HS-27A (cell line): ENCODE measurements at places on chromosomes 2 and 18.
A peak's percentile ranks its signal among the peaks of the same experiment; 100 is the strongest.

DNA sequence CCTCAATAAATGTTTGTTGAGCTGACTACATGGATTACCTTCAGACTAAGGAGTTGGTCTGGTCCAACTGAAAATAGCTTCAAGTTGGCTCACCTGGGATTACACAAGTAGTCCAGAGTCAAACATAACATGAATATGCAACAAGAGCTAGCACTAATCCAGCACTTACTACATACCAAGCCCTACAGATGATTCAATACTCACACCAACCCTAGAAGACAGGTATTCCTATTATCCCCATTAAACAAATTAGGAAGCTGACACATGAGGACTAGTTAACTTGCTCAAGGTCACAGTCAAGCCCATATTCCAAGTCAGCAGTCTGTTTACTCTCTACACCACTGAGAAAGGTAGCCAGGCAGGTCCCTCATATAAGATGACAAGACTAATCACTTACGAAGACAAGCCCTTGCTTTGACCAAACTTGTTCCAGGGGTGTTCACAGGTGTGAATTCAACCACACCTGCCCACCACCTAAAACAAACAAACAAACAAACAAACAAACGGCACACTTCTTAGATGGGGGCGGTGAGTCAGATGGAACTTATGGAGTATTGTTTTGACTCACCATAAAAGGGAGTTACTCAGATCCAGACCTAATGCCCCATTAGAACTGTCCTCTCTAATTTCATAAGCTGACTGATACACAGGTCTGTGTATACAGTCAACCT, 29.1 kb downstream of the TMEM131 start:
- no peak for DNase-seq

DNA sequence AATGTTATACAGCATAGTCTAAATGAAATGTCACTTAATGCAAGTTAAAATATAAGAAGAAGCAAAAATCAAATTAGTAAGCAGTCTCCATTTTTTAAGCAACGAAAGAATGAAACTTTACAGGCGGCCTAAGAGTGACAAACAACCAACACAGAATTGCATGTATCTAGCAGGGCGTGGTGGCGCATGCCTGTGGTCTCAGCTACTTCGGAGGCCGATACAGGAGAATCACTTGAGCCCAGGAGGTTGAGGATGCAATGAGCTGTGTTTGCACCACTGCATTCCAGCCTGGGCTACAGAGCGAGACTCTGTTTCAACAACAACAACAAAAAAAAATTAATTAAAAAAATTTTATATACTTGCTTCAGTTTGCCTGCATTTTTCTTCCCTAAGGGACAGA, 16.6 kb downstream of the RBMS1 start:
- DNase-seq = no peak

DNA sequence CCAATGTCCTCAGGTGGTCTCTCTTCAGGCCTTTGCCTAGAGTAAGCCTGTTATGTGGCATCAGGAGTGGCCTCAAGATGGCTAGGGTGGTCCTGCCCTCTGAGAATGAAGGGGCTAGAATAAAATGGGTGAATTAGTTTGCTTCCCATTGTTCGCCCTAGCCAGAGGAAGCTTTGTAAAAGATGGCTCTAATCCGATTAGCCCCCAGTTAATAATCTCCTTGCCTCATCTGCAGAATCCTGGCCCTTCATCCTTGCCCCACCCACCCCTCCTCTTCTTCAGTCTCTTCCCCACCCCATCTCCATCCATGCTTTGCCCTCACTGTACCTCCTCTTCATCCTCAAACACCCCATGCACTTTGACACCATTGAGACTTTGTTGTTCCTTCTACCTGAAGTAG, 57.4 kb upstream of the LGALSL start:
- DNase-seq = no peak

- DNase-seq = no peak
These were observed 4.2 kb downstream of the SERPINB7 start for GRCh38 chr18:63779386-63779785.

DNA sequence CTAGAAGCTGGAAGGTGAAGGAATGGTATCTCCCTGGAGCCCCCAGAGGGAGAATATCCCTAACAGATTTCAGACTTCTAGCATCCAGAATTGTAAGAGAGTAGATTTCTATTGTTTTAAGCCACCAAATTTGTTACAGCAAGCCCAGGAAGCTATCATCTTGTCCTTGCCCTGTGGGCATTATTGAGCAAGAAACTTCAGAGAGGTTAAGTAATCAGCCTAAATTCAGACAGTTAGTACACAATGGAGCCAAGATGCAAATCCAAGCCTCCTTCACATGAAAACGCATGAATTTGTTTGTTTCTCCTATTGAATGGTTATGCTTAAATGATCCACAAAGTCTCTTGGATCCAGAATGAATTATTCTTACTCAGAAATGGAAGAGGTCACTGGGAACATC, 55.2 kb upstream of the TRIB2 start:
- DNase-seq = no peak

DNA sequence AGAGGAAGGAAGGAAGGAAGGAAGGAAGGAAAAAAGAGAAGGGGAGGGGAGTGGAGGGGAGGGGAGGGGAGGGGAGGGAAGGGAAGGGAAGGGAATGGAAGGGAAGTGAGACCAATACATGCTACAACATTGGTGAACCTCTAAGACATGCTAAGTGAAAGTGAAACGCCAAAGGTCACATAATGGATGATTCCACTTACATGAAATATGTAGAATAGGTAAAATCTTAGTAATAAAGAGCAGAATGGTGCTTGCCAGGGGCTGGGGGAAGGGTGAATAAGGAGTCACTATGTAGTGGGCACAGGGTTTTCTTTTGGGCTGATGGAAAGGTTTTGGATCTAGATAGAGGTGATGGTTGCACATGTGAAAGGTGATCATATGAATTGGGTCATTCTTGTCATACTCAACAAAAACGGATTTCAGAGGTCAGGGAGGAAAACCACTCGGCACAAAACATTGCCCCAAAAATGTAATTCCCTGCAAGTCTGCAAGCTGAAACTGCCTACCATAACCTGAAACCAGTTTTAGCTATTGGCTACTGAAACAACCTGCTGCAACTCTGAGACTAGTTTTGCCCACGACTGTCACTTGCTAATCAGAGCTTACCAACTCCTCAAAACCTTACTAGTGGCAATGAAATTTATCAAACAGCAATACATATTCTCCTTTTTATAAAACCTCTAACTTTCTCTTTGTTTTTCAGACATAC, 59.2 kb downstream of the CCDC141 start:
- no peak for DNase-seq

- DNase-seq = no peak
These were observed 55.5 kb downstream of the PRKCE start for GRCh38 chr2:45707006-45707405.

DNA sequence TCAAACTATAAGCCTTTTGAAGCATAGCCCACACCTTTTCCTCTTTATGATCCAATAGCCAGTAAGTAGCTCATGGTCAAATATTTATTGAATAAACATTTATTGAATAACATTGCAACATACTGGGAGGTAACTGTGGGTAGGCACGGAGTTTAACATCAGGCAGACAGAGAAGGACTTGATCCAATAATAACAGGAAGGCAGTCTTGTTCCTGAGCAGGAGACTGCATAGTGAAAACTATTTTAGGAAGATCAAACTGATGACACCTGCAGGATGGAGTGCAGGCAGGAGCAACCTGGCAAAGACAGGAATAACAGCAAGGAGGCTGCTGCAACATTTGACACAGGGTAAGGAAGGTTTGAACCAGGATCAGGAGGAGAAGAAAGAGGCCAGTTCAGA, 3.1 kb upstream of the DCTN1 start:
- DNase-seq = no peak

DNA sequence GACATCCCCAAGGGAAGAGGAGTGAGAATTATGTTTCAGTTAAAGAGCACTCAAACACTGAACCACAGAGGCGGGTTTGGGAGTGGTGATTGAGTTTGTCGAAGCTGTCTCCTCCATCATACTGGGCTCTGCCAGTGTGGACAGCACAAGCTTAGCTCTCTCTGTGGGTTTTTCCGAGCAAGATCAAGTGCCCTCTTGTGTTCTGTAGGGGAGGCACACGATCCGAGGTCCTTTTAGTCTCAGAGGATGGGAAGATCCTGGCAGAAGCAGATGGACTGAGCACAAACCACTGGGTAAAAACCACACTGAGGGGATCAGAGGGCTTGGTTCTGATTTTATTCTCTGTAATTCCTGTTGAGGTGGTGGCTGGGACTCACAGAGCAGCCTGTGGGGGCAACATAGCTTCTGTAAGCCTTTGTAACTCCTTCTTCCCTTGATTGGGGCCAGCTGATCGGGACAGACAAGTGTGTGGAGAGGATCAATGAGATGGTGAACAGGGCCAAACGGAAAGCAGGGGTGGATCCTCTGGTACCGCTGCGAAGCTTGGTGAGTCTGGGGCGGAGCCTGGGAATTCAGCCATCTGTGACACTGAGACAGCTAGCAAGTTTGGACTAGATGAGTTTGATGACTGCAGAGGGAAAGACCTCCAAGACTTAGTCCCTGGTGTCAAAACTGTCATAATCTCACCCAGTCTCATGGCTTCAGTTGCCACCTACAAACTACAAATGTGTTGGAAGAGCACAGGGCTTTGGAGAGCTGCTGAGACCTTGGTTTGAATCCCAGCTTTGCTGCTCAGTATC, 2.0 kb downstream of the NAGK start:
- DNase-seq = no peak

DNA sequence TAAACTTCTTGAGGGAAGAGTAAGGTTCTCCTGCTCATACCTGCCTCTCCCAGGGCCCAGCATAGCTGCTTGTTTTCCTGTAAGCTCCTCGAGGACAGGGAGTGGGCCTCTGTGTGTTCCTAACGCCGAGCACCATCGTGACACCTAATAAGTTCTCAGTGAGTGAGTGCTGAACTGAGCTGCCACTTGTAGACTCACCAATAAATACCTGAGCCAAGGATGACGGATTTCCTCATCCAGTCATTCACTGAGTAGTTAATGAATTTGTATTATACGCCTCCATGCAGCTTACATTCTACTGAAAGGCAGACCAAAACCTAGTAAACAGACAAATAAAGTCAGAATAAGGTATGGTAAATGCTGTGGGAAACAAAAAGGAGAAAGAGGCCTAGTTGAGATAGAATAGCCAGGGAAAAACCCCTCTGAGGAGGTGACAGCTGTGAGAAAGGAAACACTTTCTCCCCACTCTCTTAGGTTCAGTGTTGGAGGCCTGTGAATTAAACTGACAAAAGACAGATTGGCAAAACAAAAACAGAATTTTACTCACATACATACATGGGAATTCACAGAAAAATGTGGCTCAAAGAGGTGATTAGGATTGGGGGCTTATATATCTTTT, 138.6 kb downstream of the B3GNT2 start:
- no peak for DNase-seq

- no peak for DNase-seq
These were observed 87.2 kb downstream of the LONRF2 start for GRCh38 chr2:100235098-100235497.

- peak; percentile 19 for DNase-seq
These were observed at the start of gene VWC2L for GRCh38 chr2:214410918-214411554. Gene VWC2L (plus strand): TSS chr2:214411054. CDS start chr2:214414194, 3,140 bp downstream.

- no peak for DNase-seq
These were observed 837.4 kb upstream of the ID2 start for GRCh38 chr2:7844414-7844965.

DNA sequence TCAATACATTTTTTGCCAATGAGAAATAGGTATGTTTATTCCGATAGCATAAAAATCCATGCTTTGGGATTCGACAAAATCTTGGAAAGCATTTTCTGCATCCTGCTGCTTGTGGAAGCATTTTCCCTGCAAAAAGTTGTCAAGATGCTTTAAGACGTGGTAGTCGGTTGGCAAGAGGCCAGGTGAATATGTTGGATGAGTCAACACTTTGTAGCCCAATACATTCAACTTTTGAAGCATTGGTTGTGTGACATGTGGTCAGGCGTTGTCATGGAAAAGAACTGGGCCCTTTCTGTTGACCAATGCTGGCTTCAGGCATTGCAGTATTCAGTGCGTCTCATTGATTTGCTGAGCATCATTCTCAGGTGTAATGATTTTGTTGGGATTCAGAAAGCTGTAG, 764.5 kb downstream of the TRIB2 start:
- DNase-seq = peak; percentile 43

DNA sequence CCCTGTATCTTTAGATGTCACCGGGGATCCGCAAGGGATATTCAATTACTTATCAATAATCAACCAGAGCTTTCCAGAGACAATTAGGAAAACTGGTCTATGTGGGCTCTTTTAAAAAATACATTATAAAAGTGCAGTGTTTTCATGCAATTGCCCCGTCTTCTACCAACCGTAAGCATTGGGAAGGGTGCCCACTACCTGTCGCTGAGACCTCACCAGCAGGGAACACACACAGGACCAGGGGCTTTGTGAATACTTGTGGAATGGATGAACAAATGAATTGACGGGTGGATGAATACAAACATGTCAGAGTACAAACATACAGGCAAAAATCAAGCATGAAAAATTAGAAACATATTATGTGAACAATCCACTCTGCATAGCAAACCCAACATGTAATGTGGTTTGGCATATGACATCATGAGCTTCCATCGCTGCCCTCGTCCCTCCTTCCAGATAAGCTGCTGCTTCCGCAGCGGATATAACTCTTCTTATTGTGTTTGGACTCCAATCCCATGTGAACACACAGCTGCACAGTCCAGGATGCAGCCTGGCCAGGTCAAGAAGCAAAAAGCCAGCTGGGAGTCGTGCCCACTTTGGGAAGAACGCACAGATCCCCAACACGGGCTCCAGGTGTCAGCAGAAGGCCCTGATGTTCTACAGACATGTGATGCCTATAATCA, 5.3 kb downstream of the FHL2 start:
- no peak for DNase-seq

- no peak for DNase-seq
These were observed 71.1 kb upstream of the HK2 start for GRCh38 chr2:74762789-74763188.

- no peak for DNase-seq
These were observed 13.9 kb downstream of the BMP10 start for GRCh38 chr2:68857202-68857845.

GRCh38 chr2:131049150-131049718, 44.0 kb downstream of the FAM168B start:
- no peak for DNase-seq
